ENCODE measurements at places on chromosomes 11 and 22.

GRCh38 chr22:37664249-37665101 is 6.0 kb downstream of the PDXP start:
- no peak for DNase-seq

- DNase-seq = no peak
Observed at GRCh38 chr11:57353446-57353845, 15.3 kb downstream of the P2RX3 start.

DNA sequence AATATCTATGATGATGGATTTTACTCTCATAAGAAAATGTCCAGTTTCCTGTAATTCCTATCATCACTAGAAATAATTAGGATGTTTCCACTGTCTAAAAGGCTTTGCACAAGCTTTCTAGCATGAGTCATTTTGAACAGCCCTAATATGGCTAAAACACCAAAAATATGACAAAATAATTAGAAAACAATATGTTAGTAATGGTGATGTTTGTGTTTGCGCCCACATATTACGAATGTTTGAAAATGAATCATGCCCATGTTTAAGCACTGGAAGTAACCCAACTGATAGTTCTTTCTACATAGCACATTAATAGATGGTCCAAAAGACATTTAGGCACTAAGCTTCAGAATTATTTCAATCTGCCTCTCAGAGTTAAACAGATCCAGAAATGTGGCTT is 96.0 kb downstream of the TRPC6 start:
- no peak for DNase-seq

- DNase-seq = no peak
Observed at GRCh38 chr11:68437927-68438657, 22.5 kb upstream of the PPP6R3 start.

GRCh38 chr11:44824300-44824704 is 97.5 kb downstream of the TSPAN18 start:
- DNase-seq = no peak

DNA sequence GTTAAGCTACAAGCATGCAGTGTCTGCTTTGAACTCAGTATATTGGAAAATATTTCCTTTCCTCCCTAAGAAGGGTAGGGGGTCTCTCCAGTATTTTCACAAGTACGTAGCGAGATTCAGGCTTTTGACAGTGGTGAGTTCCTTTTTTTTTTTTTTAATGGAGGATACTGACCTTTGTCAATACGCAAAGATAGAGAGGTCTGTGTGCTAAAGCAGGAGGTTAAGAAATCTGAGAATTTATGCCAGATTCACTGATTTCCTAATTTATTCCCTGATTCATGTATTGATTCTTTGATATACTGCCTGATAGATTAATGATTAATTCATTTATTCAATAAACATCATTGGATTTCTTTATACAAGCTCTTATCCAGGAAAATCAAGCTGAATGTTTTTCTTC is 106.7 kb upstream of the CADM1 start:
- no peak for DNase-seq

GRCh38 chr11:68843703-68844312 is 2.1 kb upstream of the CPT1A start:
- peak; percentile 82 for DNase-seq

DNA sequence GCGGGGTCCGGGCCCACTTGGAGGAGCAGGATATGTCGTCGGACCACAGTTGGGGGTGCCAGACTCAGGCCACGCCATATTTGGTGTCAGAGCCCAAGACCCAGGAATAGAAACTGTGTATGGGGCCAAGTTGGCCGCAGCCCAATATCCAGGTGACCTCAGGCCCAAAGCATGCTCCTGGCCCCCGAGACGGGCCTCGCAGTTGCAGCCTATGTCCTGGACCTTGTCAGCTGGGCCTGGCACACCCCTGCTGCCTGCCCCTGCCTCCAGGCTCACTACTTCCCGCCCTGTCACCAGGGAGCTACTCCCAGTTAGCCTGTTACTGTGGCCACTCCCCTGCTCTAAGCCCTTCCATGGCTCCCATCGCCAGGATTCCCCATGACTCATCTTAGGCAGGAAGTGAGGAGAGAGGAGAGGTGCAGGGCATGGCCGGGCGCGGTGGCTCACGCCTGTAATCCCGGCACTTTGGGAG is 23.1 kb downstream of the A4GALT start:
- DNase-seq = no peak

DNA sequence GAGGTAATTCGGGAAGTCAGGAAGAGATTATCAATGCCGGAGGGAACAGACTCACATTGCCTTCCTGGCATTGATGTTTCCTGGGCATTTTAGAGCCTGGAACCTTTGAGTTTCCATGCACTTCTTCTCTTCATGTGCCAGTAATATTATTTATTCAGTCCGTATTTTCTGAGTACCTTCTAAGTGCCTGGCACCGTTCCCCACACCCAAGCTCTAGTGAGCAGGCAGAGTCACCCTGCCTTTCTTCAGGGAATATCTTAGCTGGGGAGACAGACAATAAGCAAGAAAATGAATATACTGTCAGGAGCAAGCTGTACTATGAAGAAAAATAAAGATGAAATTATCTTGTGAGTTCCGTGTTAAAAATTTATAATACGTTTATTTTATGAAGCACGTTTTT is 136.2 kb upstream of the SEZ6L start:
- DNase-seq = no peak

GRCh38 chr11:77384571-77384970 is 83.1 kb upstream of the GDPD4 start:
- no peak for DNase-seq

GRCh38 chr11:44463751-44464150 is 101.7 kb upstream of the CD82 start:
- DNase-seq = no peak

GRCh38 chr11:70182266-70182665 is 20.8 kb upstream of the FADD start:
- DNase-seq = no peak

GRCh38 chr11:742156-742546 is 5.1 kb upstream of the TALDO1 start:
- DNase-seq = no peak

DNA sequence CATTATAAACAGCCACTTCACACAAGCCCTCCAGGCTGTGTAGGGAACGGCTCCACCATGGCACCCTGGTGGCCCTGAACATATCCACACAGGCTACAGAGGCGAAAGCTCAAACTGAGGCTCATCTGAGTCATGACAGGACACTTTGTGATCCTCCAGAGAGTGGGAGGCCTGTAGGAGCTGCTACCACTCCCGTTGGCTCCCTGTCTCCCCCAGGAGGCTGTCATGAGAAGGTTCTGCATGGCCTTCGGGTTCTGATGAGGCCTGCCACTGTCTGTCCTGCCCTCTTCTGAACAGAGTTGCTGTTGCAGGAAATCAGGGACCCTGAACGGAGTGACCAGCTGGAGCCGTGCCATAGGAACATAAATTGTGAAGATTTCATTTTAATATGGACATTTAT is 23.8 kb upstream of the ALDH3B2 start:
- peak; percentile 22 for DNase-seq

DNA sequence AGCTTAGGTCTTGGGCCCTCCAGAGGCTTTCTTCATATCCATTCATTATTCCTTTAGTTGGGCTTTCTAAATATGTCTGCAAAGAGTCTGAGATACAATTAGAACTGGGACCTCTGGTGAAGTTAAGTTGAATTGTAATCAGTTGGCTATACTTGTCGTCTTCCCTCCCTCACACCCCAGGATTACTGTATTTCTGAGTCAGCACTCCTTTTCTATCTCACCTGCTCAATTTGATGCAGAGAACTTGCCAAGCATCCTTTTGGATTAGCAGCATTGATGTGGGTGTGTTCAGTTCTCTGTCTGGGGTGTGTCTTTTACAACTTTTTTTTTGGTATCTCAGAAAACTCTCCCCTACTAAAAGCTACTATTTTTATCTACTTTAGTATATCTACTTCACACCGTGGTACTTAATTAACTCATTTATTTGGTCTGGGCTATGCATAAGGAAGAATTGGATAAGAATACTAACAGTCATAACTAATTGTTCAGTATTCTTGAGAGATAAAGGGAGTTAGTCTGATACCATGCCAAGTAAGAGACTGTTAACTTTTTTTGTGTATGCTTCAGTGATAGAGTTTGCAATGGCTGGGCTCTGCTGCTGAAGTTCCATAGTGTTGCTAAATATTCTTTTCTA is 15.1 kb downstream of the CTNND1 start:
- no peak for DNase-seq

DNA sequence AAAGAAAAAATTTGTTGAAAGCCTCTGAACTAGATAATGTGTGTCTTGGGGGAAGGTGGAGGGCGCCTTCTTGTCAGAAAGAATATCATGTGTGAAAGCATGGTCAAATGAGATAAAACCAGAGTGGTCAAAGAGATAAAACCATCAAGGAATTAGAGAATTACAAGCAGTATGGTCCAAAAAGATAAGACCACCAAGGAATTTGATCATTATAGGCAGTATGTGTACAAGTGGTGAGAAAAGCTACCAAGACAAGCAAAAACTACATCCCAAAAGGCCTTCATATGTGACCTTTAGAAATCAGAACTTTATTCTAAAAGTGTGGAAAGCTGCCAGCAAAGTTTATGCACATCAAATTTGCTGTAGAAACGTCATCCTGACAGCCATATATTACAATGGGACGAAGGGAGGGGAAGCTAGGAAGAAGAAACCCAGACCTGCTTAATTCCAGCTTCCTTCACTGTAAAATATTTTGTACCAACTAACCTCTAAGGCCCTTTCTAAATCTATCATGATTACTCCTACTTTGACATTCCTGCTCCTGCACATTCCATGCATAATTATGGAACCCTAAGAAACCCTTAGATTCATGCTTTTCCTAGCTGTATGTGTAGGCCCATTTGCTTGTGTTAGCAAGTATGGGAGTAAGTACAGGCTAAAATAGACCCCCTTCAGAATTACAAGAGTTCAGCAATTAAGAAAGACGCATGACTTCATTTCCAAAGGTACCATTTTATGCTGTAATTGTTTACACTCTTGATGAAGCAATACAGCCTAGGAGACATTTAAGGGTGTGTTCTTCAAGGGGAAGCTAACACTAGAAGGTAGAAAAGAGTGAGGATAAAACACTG is 51.6 kb downstream of the LGR4 start:
- DNase-seq = no peak

DNA sequence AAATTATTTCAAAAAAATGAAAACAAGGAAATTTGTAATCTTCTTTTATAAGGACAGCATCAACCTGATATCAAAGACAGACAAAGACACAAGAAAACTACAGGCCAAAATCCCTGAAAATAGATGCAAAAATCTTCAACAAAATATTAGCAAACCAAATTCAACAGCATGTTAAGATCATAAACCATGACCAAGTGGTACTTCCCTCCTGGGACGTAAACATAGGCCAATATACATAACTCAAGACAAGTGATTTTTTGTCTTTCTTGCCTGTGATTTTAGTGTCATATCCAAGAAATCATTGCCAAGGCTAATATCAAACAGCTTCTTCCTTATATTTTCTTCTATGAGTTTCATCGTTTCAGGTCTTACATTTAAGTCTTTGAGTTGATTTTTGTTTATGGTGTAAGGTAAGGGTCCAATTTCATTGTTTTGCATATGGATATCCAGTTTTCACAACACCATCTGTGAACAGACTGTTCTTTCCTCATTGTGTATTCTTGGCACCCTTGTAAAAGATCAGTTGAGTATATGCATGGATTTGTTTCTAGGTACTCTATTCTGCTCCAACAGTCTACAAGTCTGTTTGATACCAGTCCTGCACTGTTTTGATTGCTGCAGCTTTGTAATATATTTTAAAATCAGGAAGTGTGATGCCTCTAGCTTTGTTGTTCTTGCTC is 50.0 kb downstream of the SBF2 start:
- no peak for DNase-seq
